ENCODE measurements at places on chromosomes 1 and 21.
A peak's percentile ranks its signal among the peaks of the same experiment; 100 is the strongest.

GRCh38 chr1:168135116-168135920, 1.4 kb downstream of the GPR161 start:
- DNase-seq = no peak

GRCh38 chr1:17186216-17186909, 18.6 kb upstream of the PADI1 start:
- DNase-seq = no peak

- DNase-seq = no peak
Observed at GRCh38 chr21:43740497-43741156, 21.7 kb downstream of the PDXK start.

DNA sequence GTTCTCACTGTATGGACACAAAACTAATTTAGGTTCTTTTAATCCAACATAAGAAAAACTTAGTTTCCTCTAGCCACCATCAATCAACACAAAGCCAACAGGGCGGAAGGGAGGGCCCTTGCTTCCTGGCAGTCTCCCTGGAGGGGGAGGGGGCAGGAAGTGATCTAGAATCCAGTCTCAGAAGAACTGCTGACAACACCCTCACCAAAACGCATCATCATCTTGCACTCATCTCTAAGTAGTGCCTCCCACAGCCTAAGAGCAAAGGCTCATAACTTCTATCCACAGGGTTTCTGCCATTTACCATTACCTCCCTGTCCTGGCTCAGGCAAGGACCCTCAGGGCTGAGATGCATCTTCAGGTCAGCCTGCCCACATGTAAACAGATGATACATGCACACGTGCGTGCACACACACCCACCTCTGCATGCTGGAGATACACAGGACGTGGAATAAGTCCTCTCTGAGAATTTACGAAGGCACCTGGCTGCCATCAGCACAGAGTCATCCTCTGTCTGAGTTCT, 20.5 kb downstream of the HIVEP3 start:
- peak; percentile 45 for DNase-seq

DNA sequence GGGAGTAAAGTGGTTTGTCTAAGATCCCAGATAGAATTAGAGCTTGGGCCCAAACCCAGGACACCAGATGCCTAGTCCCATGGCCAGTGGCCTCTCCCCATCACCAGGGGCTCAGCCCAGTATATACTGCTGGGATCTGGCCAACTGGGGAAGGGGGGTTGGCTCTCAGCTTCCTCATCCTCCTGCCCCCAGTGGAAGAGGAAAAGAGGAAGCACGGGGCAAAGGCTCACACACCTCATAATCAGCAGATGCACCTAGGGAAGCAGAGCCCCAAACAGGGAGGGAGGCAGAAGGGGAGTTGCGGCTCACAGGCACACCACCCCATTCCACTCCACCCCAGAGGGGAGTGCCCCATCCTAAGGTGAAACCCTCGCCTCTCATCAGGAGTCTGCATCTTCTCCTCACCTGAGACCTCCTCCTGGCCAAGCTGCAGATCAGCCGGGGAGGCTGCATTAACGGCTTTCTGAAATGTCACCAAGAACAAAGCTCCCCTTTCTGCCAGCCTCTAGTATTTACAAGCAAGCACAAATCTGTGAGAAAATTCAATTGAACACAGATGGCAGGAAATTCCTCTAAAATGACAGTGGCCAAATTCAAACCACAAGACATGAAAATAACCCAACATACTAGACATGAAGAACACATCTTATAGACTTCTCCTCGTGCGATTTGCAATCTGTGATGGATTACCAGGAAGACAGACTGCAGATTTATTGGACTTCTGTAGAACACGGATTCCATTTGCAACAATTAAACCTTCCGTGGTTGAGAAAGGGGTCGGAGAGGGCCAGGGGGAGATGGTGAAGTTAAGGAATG, 82.8 kb downstream of the GLIS1 start:
- no peak for DNase-seq

DNA sequence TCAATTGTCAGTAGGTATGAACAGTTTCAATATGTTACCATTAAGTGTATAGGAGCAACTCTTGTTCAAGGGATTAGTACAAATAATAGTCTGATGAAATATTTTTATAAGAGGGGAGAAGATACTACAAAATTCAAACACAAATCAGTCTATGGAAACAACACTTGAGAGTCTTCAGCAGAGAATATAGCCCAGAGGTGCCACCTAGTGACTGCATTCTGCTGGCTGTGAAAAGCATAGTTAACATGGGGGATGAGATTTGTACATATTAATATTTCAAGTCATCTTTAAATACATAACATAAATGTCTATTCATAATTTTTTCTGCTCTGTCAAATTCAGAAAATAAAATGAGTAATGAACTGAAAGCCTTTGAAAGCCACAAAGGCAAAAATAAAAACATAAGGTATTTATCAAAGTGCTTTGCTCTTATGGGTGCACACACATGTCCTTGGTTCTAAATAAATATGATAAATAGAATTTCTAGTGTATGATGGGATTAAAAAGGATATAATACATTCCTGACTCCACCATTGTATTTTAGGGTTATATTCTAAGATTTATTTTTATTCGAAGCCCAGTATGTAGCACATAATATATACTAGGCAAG, 440.9 kb upstream of the ZRANB2 start:
- DNase-seq = no peak

- DNase-seq = no peak
Observed at GRCh38 chr1:55043011-55043410, 3.7 kb downstream of the PCSK9 start.

DNA sequence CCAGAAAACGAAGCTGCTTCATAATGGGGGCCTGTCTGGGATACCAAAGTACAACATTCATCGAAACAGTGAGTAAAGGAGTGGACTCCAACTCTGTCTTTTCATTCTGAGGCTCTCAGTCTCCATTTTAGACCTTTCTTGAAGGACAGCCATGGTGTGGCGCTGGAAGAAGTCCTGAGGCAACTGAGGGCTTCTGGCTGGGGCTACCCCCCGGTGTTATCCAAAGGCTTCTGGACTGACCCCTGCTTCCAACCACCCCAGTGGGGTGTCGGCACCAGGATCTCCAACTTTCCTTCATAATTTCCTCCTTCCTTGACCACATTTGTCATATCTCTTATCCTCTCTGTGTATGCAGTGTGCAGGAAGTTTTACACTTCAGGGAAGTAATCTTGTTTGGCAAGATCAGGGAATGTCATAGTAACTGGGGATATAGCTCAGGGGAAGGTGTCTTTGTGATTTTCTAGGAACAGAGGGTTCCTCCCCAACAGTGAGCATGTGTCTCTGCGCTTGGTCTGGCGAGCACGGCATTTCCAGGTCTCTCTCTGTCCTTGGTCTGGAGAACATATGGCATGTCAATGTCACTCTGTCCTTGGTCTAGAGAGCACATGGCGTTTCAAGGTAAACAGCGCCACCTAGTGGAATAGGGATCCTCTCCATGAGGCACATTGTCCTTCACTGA, 19.4 kb upstream of the BSDC1 start:
- DNase-seq = peak; percentile 64

DNA sequence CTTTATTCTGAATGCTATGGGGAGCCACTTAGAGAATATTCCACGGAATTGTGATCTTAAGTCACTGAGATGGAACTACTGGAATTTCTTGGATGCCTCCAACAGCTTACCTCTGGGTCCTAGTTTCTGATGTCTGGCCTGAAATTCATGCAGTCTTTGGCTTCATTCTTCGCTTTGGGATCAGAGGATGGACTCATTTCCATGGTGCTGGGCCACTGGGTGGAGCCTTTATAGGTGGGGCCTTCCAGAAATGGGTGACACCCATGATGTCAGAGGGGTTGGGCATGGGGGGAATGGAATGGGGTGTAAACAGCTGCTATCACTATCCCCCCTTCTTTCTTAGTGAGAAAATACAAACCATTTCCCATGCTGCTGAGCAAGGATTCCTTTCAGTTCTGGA, 73.7 kb upstream of the FGGY start:
- DNase-seq = no peak

- no peak for DNase-seq
Observed at GRCh38 chr1:36083635-36084496, at the start of gene TEKT2. Gene TEKT2 (plus strand): TSS chr1:36084094. CDS start chr1:36084922, 828 bp downstream.

DNA sequence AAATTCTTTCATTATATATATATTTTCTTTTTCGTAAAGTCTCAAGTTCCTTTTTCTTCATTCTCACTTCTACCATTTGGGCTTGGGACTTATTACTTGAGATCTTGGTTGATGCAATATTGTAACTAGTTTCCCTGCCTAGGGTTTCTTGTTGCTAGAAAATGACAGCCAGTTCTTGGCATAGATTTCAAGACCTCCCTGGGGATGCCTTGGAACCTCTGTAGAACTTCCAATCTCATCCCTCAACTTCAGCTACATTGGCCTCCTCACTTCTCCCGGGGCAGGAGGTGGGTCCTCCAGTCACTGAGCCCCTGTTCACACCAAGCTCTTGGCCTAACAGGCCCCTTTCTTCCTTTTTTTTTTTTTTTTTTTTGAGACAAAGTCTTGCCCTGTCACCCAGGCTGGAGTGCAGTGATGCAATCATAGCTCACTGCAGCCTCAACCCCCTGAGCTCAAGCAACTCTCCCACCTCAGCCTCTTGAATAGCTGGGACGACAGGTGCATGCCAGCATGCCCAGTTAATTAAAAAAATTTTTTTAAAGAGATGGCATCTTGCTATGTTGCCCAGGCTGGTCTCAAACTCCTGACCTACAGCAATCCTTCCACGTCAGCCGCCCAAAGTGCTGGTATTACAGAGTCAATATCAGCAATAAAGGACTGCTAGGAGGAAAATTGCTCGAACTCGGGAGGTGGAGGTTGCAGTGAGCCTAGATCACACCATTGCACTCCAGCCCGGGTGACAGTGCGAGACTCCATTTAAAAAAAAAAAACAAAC, 33.1 kb downstream of the MAP3K7CL start:
- no peak for DNase-seq

GRCh38 chr1:66788231-66788939, 12.7 kb downstream of the INSL5 start:
- DNase-seq = no peak

DNA sequence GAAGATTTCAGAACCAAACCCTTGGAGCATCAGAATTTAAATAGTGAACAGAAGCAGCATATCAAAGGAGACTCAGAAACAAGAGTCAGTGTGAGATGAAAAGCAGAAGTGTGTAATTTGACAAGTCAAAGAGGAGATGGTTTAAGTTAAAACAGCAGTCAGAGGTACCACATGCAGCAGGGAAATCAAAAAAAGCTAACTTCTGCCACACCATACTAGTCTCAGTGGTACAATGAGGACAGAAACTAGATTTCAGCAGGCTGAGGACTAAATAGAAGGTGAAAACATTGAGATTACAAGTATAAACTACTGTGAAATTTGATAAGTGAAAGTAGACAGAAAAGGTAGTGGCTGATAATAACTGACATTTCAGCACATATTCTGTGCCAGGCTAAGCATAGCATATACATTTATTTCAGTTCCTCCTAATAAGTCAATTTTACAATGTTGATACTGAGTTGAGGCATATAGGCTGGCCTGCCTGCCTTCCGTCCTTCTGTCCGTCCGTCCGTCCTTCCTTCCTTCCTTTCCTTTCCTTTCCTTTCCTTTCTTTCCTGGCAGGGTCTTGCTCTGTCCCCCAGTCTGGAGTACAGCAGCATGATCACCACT, 12.6 kb downstream of the SUCO start:
- DNase-seq = no peak

GRCh38 chr1:229645324-229645993, 19.4 kb downstream of the URB2 start:
- DNase-seq = no peak

DNA sequence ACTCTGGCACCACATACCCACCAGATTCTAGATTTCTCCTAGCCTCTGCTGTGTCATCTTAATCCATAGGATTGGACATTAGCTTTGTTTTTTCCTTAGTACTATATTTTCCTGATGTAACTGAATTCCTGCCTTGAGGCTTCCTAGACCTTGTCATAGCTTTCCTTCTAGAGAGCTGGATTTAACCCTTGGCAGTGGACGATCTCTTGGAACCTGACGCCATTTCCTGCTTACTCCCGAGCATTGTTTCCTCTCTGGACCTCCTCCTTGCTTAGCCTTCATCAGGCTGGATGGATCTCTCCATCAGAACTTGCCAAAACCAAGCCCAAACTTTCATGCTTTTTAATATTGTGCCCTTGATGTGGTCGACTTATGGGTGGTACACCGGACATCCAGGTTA, 1.5 kb downstream of the APOBEC4 start:
- no peak for DNase-seq

- no peak for DNase-seq
Observed at GRCh38 chr1:12370333-12370975, 140.6 kb downstream of the VPS13D start.

DNA sequence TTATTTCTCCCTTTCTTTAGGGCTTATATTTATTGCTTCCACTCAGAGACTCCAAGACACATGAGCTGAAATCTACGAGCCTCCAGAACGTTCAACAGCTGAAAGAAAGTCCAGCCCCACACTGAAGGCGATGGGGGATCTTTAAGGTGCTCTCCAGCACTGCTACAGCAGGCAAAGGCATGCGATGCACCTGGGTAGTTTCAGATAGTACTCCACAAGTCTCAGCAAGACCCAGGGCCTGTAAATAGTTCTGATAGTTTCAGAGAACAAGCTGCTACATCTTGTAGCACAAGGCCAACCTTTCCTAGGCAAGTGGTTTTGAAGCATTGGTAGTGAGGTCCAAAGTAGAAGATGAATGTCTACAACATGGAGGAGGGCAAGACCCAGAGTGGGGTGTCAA, 2.2 kb upstream of the HSD3B1 start:
- no peak for DNase-seq

DNA sequence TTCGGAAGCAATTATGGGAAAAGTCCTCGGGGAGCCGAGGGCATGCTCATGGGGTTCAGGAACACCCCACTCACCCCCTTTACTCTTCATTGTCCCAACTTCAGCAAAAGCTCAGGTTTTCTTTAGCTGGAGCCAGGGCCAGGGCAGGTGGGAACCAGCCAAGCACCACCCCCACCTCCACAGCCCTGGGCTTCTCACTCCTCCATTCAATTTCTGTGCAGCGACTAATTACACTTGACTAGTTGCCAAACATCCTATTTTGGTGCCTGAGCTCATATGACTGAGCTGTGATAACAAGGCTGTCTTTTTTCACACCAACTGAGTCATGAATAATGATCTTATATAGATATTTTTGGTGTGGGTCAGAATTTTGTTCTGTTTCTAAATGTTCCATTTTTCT, 257.2 kb upstream of the AJAP1 start:
- DNase-seq = no peak

GRCh38 chr1:205782627-205783432, 7.5 kb upstream of the RAB29 start:
- DNase-seq = no peak

DNA sequence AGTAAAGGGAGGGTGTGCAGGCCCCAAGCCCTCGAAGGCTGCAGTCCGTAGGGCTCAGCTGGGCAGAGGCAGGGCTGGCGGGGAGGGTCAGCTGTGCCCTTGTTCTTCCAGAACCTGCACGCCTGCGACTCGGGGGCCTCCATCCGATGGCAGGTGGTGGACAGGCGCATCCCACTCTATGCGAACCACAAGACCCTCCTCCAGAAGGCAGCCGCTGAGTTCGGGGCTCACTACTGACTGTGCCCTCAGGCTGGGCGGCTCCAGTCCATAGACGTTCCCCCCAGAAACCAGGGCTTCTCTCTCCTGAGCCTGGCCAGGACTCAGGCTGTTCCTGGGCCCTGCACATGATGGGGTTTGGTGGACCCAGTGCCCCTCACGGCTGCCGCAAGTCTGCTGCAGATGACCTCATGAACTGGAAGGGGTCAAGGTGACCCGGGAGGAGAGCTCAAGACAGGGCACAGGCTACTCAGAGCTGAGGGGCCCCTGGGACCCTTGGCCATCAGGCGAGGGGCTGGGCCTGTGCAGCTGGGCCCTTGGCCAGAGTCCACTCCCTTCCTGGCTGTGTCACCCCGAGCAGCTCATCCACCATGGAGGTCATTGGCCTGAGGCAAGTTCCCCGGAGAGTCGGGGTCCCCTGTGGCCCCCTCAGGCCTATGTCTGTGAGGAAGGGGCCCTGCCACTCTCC, 13.6 kb upstream of the LRRC3 start:
- no peak for DNase-seq
